ENCODE measurements at places on chromosomes 7 and 10.

DNA sequence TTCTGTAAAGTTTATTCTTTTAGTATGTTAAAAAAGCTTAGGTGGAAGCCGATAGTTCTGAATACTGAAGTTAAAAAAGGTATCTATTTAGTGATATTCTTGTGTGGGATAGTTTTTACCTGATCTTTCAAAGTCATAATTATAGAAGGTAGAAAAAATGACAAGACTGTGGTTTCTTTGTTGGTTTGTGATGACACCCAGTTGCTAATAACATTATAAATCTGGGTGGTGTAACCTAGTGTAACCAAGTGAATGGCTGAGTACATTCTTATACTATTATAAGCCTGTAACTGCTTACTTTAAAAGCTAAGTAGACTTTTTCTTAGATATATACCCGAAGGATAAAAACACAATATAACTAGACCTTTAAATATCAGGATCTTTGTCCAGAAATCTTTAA lies 2.3 kb downstream of the CDK13 start:
- DNase-seq, result peak; percentile 26

GRCh38 chr10:125491381-125491780 lies 191.6 kb downstream of the TEX36 start:
- DNase-seq, result no peak

DNA sequence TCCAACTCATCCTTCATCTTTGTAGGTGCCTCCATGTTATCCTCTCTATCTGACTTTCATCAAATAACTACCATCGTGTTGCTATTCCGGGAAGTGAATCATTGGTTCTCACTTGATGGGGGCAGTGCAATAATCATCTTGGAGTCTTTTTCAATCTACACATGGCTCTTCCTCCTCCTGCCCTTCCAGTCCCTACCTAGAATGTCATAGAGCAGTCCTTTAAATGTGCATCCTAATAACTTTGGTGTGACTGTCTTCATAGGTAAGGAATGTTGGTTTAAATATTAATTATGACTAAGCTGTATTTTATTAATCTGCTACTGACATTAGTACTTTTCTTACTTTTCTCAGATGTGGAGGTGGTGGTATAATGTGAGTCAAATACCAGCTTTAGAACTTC lies 8.4 kb upstream of the CDK14 start:
- DNase-seq, result no peak

GRCh38 chr7:75866489-75867389 lies 12.1 kb upstream of the RHBDD2 start:
- DNase-seq, result peak; percentile 75

GRCh38 chr10:6135039-6135438 lies 46.2 kb downstream of the RBM17 start:
- no peak for DNase-seq

GRCh38 chr10:80324086-80324485 lies 32.5 kb downstream of the DYDC1 start:
- DNase-seq, result no peak

DNA sequence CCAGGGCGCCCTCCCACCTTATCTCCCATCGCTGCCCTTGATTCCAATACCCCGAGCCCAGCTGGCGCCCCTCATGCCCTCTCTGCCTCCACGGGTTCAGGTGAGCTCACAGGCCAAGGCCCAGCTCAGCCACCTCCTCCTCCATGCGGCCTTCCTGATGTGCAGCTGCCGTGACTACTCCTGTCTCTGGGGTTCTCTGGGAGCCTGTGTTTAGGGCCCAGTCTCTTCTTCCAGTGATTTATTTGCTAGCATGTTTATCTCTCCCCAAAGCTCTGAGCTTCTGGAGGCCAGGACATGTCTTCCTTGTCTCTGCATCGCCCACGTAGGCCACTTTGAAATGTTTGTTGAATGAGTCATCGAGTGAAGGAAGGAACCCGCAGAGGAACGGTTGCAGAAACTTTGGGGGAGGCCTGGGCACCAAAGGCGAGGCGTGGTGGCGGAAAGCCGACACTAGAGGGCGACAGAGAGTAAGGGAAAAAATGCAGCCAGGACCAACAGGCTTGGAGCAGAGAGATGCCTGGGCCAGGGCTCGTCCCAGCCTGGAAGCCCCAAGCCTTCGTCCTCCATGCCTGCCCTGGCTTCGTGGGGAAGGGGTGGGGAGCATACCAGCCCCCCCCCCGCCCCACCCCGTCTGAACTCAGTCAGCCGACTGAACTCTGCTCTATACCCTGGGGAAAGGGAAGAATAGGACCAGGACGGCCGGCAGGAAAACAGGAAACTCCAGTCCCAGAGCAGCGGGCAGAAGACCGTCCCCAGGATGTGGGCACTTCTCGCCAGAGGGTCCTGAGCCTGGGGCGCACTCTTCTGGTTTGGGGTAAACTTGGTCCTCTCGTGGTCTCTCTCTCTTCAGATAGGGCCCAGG lies 10.9 kb upstream of the HSPB1 start:
- peak; percentile 98 for DNase-seq

DNA sequence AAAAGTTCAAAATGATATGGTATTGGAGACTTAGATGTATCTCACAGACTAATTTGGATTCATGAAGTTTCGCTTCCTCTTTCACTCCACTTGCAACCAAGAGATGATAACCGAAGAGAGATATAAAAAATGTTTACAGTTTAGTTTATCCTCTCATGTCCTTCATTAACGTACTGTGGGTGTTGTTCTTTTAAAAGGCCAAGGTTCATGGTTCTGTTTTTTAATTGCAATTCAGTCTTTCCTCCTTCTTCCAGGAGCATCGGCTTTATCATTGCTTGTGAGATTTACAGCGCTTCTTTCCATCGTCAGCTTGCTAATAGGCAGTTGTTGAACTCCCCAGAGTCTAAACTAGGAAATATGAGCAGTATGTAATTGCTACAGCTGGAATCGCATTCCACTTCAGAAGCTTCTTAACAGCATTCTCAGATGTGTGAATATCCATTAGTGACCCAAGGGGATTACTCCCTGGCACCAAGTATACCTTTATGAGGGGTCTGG lies 75.9 kb upstream of the HGF start:
- DNase-seq, result peak; percentile 59

DNA sequence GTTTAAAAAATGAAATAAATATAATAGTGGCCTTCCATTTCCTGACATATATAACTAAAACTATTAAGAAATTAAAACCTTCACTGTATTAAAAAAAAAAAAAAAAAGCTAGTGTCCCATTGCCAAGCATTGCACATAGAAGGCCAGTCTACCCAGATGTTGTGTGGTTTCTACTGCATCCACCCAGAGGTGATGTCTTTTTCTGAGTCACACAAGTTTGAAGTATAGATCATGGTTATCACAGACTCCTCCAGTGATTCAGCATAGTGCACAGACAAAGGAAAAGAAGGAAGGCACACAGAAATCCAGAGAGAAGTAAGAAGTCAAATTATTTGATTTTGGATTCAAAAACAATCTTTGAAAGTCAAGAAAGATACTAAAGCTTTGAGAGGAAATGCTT lies 429.0 kb downstream of the ETV1 start:
- no peak for DNase-seq

Data from inflammatory macrophage treated with lipopolysaccharide for 4 hours (primary cell).